Stimulated activated CD4-positive, alpha-beta T cell treated with anti-CD3 and anti-CD28 coated beads, Interleukin-12 subunit alpha, Interleukin-12 subunit beta, amount 100 ng/mL, for 4 hours (primary cell): ENCODE measurements at places on chromosomes 3 and 15.

GRCh38 chr15:52093167-52093538 is 19.4 kb downstream of the BCL2L10 start:
- no peak for DNase-seq

DNA sequence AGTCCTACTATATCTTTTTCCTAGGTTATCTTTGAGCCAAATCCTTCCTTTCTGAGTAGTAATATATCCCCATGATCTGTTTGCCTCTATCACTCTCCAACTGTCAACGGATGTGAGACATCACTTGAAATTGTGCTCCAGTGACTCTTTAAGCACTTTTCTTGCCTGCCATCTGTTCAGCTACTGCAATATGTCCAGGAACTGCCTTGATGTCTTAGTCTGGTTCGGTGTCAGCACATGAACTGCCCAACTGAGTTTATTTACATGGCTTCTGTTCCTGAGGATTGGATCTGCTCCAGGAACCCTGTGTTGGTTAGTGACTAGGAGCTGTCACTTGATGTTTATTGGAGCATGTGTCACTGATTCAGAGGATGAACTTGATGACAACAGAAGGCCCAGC is 116.5 kb downstream of the SLC9A9 start:
- DNase-seq, result no peak

GRCh38 chr15:32834156-32834555 is 116.4 kb downstream of the GREM1 start:
- no peak for DNase-seq

DNA sequence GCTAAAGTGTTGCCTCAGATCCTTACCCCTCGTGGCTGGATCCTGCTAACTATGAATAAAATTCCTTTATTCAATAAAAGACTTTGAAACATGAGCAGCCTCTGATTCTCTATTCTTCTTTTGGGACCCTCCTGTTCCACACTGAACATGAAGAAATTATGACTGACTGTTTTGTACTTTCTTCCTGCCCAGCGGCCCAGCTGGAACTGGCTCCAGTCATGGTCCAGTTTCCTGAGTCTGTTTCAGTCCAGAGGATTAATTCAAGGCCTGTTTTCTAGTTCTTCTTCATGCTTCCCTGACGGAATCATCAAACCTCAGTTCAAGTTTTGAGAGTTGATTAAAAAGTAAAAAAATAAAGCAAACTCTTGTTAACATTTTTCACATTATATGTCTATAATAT is 52.6 kb upstream of the CP start:
- DNase-seq, result no peak

DNA sequence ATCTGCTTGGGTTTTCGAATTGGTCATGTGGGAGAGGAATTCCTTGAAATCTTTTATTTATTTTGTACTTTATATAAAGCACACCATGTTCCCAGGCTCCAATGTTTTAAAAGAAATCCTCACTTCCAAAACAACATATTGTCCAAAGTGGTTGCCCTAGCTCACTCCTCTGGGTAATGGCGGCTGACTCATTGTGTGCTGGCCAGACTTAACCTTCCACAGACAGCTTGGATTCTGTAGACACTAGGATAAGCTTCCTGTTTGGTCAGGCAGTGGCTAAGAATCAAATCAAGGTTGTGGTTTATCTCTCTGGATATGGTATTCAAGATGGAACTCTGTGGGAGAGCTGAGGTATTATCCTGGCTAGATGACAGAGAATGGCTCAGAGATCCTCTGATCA is 55.8 kb upstream of the FAM98B start:
- no peak for DNase-seq

- no peak for DNase-seq
Observed at GRCh38 chr15:29451201-29451781, 181.7 kb upstream of the NSMCE3 start.

- no peak for DNase-seq
Observed at GRCh38 chr3:43178891-43179366, 73.0 kb upstream of the POMGNT2 start.

DNA sequence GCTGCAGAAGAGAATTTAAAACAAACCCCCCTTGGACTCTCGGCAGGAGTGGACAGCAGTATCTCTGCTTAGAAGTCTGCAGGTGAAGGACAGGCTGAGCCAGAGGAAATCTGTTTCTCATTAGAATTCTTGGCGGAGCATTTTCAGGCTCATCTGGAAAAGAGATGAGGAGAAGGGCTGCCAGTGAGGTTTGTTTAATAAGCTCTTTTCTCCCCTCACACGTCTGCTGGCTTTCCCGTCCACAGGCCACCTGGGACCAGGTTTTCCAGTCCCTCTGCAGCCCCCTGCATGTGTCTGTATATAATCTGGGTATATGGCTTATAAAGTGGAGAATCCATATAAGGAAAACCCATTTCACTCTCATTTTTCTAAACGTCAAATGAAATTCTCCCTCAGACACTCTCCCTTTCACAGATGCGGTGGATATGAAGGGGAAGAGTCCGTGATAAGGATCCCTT is 155.4 kb upstream of the TPM1 start:
- no peak for DNase-seq

GRCh38 chr3:112096176-112096575 is 10.0 kb downstream of the C3orf52 start:
- no peak for DNase-seq

DNA sequence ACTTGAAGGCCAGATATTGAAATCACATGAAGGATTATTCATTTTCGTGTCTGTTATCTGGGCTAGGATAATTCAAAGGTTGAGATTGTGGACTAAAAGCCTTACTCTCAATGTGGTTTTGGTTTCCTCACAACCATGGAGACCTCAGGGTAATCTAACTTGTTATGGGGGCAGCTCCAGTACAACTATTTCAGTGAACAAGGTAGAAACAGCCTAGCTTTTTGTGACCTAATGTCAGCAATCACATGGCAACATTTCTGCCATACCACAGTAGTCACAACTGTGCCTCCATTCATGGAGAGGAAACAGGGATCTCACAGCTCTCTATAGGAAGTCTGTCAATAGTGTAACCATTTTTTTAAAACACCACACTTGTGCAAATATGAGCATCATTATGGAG is 62.4 kb upstream of the RARB start:
- no peak for DNase-seq

DNA sequence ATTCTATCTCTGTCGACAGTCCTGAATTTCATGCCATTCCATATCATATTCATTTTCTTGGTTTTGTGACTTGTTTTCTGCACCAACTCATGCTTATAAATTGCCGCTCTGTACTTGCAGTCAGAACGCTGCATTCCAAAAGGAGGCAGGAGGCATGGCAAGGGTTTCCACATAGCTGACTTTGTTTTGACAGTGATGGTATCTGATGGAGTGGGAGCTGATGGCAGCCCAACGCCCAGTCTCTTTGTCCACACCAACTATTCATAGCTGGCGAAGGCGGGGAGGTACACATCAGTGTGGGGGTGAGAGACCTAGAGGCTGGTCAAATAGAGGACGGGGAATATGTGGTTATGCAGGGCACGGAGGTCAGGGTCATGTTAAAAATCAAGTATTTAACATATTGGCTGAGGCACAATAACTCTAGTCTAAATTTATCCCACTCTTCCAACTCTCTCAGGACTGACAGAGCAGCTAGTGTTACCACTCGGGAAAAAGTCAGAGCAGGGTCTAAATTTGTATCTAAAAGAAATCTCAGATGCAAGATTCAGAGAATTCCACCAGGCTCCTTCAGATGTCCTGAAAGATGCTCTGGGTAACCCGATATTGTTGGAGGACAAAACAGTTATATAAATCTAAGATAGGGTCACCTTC is 67.8 kb upstream of the ATP13A3 start:
- DNase-seq, result no peak

- no peak for DNase-seq
Observed at GRCh38 chr15:63466378-63467192, 37.8 kb upstream of the USP3 start.

GRCh38 chr3:46959161-46959511 is 17.4 kb downstream of the CCDC12 start:
- DNase-seq, result peak; percentile 25

- no peak for DNase-seq
Observed at GRCh38 chr3:45236964-45237363, 10.9 kb upstream of the TMEM158 start.

DNA sequence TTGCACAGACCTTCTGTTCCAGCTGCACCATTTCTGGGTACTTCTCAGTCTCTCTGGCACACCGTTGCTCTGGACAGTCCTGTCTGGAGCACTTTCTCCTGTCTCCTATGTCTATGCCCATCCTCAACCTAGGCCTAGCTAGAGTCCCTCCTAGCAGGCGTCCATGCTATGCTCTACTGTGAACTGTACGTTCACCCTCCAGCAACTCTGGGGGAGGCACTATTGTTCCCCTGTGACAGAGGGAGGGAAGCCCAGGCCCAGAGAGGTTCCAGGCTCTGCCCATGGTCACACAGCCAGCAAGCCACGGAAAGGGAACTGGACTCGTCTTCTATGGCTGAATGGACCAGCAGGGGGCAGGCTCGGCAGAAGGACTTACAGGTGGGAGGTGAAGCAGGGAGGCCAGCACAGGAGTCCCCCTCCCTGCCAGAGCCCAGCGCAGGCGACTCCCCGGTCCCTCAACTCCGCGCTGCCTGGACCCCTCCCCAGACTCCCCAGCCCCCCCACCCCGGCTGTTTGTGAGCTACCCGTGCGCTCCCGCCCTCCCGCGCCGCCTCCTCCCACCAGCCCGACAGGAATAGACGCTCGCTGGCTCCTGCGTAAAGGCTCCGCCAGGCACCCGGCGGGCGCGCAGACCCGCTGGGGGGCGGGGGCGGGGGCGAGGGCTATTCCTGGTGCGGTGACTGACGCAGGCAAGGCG is 1.7 kb upstream of the LINGO1 start:
- DNase-seq, result peak; percentile 58

DNA sequence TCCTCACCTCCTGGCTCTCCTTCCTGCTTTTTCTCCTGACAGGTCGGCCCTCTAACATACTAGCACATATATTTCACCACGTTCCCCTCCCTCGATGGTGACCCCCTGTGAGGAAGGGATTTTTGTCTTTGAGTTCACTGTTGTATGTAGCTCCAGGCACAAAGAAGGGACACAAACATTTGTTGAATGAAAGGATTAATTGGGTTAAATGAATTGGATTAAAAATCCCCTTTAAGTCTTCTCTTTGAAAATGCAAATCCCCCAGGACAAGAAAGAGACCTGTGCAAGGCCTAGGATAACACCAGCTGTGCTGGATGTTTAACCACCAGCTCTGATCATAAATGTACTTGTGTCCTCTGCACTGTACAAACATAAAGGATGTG is 3.3 kb downstream of the CALML4 start:
- DNase-seq, result no peak
